Fibroblast of skin of right biceps (primary cell): ENCODE measurements at places on chromosomes 5 and 9.
A peak's percentile ranks its signal among the peaks of the same experiment; 100 is the strongest.

GRCh38 chr9:4370501-4370900 lies 70.6 kb upstream of the GLIS3 start:
- no peak for DNase-seq

GRCh38 chr5:156531199-156531598 lies 204.2 kb downstream of the SGCD start:
- peak; percentile 64 for DNase-seq

- DNase-seq, result no peak
Observed at GRCh38 chr5:135951257-135951656, 3.5 kb downstream of the LECT2 start.

- DNase-seq, result no peak
Observed at GRCh38 chr5:74396913-74397622, 243.5 kb downstream of the ENC1 start.

- peak; percentile 17 for DNase-seq
Observed at GRCh38 chr5:148746826-148747535, 79.4 kb upstream of the ADRB2 start.

DNA sequence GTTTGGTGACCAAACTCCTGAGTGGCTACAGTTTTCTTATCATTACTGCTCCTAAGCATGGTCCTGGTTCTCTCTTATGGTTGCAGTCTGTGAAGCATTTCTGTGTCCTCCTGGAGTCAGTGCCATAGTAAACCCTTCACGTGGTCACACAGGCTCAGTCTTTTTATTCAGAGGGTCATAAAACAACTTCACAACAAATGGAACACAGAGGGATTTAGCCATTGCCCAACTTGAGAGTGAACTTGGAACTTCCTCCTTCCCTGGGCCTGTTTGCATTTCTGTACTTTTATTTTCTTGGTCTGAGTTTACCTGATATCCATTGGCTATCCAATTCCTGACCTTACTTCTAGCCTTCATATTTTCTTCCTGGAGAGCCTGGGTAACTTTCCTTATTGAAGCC lies 144.9 kb downstream of the CCDC192 start:
- DNase-seq, result no peak

- peak; percentile 68 for DNase-seq
Observed at GRCh38 chr5:163439092-163439425, 1.7 kb downstream of the CCNG1 start.

DNA sequence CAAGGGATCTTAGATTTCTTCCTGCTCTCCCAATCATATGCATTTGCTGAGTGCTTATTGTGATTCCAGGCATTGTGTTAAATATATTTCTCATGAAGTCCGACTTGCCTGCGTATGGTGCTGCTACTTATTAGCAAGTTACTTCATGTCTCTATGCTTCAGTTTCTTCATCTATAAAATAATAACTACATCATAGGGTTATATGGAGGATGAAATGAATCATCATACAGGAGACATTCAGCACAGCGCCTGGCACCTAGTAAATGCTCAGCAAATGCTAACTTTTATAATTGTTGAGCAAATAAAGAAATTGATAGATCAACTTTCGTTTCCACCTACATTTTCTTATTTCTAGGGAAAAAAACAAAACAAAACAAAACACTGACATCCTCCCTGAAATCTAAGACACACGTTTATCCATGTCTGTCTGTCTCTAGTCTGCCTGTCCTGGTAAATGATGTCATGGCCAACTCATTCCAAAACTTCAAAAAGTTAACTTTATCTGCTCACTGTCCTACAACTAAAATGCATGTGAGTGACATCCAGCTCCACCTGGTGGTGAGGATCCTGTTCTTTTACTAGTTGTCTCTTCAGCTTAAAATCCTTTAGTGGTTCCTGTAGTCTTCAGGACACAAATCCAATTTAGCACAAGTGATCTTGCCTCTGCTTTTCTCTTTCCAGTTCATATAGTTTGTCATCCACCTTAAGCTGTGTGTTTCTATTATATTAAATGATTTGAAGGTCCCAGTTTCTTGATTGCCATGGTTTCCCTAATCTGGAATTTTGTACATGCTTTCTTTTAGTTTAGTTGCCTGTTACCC lies 27.7 kb downstream of the PPP3R2 start:
- peak; percentile 53 for DNase-seq

DNA sequence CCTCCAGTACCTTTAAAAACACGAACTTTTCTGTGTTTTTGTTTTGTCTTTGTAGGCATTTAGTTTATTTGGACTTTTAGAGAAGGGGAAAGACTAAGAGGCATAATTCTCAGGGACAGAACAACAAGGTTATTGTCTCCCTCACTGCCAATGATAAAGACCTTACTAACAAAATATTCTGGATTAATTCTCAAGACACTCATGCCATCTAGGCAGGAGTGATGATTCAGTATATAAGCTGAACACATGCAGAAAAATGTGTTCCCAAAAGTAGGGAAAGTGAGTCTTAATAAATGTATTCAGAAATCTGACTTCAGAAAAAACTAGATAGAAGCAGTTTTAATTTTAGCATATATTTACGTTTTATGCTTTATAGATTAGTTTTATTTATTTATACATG lies 17.4 kb upstream of the ASPN start:
- no peak for DNase-seq
